ENCODE measurements at places on chromosomes 12 and 14.

GRCh38 chr12:45183246-45183645 is 32.6 kb upstream of the ANO6 start:
- DNase-seq: no peak

DNA sequence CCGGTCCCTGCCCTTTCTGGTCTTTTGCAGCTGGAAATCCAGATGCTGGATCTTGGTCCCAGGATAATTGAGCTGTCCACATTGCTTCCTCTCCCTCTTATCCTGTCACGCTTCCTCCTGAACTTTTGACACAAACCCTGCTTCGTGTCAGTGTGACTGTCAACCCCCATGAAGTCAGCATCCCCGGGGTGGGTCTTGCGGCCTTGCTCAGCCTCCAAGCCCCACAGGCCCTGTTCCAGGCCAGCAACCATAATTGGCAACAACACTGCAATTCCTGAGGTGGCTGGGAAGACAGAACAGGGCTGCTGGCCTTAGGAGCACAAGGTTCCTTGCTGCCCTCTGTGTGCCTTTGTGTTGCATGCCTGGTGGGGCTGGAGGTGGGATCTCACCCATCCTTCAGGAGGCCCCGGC is 74.9 kb downstream of the NTF3 start:
- no peak for DNase-seq

GRCh38 chr12:45260104-45260815 is 44.4 kb downstream of the ANO6 start:
- DNase-seq: peak; percentile 69

DNA sequence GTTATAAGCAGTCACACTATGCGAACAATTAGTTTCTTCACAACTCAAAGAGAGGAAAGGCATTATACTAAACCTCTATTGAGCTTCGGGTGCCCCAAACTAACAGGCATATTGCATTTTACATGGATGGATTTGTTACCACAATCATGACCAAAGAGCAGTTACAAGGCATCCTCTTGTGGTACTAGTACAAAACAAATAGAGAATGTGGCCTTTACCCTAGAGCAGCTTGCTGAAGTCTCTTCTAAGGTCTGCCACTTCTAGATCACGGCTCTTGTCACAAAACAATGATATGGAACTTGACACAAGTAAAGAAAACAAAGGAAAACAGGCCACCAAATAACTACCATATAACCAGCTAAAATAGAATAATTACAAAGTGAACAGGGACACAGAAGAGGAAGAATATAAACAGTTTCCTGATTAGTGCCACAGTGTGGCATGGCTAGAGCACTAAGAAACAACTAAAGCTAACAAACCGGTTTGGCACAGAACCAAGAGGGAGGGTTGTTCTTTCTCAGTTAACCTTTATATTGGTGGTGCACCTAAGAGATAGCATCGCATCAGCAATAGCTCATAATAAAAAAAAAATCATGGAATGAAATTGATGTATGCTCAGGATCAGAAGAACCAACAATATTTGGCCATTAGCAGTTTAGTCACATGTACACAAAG is 209.7 kb upstream of the ATP2B1 start:
- DNase-seq: peak; percentile 52

GRCh38 chr12:8078398-8078797 is 3.7 kb upstream of the NECAP1 start:
- DNase-seq: peak; percentile 47

DNA sequence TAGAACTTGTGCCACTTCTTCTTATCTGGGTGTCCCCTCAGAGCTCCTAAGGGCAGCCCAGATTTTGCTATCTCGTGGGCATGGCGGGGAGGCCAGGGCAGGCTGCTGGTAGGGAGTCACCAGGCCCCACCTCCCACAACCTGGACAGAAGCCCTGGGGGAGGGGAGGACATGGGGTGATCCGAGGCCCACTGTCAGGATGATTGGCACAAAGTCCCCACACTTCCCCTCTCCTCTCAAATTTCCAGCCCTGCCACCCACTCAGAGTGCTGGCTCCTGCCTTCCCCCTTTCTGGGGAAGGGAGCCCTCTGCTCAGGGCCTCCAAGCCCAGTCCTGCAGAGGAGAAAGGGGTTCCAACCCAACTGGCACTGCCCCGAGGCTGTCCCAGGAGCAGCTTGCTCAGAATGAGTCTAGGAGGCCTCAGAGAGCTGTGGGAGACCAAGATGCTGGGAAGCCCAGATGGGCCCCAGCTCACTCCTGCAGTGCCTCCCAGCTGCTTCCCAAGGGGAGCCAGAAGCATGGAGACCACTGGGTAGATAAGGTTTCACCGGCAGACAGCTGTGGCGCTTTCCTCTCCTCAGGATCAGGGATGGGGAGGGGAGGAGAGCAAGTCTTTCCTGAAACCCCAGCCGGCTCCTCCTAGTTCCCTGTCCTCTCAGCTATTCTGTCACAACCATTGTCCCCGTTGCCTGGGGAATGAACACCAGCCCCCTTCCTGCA is 82.8 kb downstream of the B4GALNT3 start:
- no peak for DNase-seq

DNA sequence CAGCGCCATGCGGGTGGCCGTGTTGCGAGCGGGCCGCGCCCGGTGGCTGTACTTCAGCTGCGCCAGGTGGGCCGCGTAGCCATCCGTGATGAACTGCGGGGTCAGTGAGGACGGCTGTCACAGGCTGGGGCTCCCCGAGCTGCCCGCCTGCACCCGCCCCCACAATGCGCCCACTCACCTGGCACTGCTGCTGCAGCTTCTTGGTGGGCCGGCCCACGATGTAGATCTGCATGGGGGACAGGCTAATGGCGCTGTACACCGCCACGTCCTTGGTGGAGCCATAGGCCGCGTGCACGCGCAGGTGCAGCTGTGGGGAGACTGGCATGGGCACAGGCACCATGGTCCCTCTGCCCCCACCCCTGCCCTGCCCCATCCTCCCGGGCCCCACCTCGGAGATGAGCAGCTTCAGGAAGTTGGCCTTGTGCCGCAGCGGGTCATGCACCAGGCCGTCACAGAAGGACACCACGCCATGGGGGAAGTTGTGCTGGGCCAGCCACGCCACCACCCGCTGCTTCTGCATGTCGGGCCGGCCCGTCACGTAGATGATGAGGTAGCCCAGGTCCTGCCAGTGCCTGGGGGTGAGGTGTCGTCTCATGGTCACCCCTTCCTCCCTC is 5.9 kb downstream of the ARL6IP4 start:
- DNase-seq: no peak

All from LoVo (cell line).